Mesendoderm (in vitro differentiated cells): ENCODE measurements at places on chromosomes 12 and 14.

GRCh38 chr14:104309657-104310369 is 171.4 kb downstream of the KIF26A start:
- DNase-seq: no peak

DNA sequence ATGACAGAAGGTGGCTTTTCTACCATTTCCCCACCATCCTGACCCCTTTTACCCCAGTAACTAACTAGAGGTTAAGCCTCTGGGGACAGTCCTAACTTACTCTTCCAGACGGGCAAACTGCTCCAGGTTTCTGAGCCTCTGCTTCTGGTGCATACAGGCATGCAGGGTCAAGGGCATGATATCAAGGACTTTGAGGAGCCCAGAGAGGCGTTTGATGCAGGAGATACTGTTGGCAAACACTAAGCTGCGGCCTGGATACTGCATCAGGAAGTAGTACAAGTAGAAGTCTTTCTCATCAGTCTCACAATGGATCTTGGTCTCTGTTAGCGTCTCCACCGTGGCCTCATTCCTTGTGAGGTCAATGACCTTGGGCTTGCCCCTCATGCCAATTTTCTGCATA is 21.0 kb downstream of the DDX24 start:
- no peak for DNase-seq

- no peak for DNase-seq
Observed at GRCh38 chr12:130958557-130959140, 4.9 kb downstream of the ADGRD1 start.

DNA sequence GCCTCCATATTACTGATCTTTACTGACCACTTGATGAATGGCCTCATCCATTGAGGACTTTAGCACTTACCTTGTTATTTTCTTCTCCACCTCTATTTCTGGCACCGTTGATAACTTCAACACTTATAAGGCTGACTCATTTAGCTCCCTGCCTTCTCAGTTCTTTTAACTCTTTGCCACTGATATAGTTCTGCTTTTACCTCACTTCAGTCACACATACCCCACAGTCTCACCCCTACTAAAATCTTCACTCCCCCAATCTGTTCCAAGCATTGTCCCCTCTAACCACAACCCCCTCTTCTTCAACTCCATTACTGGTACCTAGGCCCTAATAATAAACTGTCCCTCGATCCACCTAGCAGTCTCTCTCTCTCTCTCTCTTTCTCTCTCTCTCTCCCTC is 141.0 kb downstream of the PAH start:
- DNase-seq: no peak

DNA sequence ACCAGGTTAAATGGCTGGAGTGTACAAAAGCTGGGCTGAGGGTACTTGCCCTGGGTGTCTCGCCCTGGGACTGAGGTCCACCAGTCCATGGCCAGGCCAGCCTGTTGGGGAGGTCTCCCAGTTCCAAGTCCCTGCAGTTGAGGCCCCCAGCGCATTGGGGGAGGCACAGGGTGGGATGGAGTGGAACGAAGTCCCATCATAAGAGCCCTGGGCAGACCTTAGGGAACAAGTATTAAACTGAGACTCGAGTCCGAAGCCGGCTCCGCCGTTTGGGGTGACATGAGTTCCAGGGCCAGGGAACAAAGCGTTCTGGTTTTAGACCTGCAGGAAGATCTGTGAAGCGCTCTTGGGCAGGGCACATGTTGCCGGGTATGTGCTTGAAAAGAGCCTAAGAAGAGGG is 84.7 kb downstream of the ALG10 start:
- no peak for DNase-seq

GRCh38 chr14:69077841-69078240 is 75.1 kb downstream of the DCAF5 start:
- DNase-seq: peak; percentile 53

GRCh38 chr12:96635844-96636243 is 146.5 kb downstream of the CFAP54 start:
- peak; percentile 77 for DNase-seq

DNA sequence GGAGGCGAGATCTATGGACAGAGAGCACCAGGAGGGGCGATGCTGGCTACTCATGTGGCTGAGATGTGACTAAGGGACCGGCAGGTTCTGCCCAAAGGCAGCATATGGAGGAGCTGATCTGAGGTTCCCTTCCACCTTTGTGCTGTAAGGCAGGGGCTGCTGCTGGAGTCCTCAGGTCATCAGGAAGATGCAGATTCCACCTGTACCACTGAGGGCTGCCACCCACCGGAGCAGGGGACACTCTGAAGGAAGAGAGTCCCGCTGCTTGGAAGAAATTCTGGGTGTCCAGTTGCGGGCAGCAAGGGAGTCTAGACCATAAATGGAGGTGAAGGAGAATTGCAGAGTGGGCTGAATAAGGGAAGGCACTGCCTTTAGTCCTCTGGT is 55.3 kb downstream of the PLEKHG3 start:
- no peak for DNase-seq

- DNase-seq: peak; percentile 45
Observed at GRCh38 chr14:103846543-103847450, 578 bp downstream of the PPP1R13B start.

GRCh38 chr12:3987571-3987970 is 114.4 kb upstream of the PARP11 start:
- no peak for DNase-seq

DNA sequence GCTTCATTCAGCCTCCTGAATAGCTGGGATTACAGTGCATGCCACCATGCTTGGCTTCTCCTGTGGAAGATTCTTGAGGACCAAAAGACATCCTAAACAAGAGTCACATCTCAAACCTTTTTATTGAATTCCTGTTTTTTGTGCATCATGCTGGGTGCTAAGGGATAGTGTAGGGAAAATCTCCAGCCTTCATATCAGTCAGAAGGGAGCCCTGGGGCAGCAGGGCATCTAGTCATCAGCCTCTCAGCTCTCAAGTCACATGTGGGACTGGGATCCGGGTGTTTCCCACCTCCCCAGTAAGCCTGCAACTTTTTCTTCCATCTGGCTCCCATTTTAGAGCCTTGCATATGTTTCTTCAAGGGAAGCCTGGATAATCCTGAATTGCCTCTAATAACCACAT is 25.1 kb upstream of the OASL start:
- no peak for DNase-seq

DNA sequence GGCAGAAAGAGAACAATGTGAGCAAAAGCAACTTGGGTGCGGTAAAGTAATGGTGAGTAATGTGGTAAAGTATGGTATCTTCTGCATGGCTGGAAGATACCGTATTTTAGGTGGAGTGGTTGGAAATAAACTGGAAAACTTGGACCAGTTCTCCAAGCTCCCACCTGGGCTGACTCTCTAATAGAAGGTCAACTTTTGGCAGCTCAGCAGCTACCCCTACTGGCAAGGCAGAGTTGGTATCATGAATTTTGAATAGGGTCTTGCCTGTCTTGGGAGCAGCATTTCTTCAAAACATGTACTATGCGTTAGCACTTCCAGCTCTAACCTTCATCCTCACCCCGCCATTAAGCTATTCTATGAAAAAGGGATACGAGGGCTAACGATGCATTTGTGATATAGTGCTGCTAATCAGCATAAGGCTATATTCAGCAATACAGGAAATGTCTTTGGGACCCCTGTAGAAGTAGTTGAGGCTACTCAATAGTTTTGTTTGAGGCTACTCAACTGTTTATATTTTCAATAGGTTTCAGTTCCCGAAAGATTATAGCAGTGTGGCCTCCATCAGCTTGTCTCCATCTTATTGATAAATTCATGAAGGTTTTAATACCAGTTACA is 276.3 kb upstream of the FAR2 start:
- peak; percentile 75 for DNase-seq

- DNase-seq: no peak
Observed at GRCh38 chr14:97709552-97709951, 912.4 kb downstream of the VRK1 start.

- DNase-seq: no peak
Observed at GRCh38 chr12:4530982-4531586, 7.6 kb upstream of the RAD51AP1 start.

DNA sequence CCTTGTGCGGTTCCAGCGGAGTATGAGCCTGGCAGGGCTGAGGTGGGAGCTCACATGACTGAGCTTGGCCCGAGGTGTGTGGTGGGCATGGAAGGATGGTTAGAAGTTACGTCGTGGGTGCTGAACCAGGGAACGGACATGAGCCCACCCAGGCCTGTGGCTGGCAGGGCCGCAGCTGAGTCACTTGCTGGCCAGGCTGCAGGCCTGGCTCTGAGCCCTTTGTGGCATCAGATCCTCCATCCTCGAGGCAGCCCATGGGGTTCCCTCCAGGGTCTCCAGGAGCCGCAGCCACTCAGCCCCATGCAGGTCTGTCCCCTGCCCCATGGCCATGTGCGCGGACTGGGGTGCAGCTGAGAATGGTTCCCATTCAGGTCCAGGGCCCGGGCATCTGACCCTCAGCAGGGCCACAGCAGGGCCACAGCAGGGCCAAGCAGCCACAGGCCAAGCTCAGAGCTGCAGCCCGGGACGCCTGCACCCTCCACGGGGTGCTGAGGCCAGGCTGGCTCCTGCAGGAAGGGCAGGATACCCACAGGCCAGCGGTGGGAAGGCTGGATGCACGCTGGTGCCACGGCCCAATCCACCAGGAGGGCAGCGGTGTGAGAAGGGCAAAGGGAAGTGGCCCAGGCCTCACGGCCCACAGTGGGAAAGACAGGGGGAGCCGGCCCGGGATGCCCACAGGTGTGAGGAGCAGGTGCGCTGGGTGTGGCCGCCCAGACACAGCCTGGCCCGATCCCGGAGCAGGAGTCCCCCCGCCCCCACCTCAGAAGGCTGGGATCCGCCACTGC is 26.3 kb upstream of the ULK1 start:
- DNase-seq: no peak

GRCh38 chr12:95608252-95609033 is 57.2 kb upstream of the USP44 start:
- no peak for DNase-seq

- no peak for DNase-seq
Observed at GRCh38 chr14:104361101-104361591, 218.4 kb upstream of the C14orf180 start.

DNA sequence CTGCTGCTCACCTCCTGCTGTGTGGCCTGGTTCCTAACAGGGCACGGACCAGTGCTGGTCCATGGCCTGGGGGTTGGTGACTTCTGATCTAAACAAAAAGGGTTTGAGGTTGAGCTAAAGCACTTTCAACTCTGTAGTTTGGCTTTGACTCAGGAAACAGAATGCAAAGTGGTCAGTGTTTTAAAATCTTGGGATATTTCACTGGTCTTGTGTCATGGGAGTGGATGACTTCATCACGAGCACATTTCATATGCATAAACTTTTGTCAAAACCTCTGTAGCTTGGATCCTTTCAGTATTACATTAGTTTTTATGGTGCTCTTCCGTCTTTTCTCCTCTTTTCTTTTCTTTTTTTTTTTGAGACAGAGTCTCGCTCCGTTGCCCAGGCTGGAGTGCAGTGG is 25.6 kb downstream of the FAM161B start:
- DNase-seq: no peak

DNA sequence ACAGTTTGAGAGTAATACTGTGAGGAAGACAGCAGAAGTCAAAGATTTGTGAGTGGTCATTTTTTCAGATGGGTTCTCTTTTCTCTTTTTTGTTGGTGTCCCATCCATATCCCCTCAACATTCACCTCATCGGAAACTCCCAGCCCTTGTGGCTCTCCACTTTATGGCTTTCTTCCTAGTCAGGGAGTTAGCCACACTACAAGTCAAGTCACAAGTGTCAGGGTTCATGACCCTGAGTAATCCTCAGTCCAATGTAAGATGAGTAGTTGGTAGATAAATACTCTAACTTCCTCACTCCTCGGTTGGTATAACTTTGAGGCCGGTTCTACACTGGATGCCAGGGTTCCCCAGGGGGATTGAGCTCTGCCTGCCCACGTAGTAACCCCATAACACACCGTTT is 41.4 kb downstream of the PTGER2 start:
- DNase-seq: no peak

GRCh38 chr12:105107171-105107493 is 399 bp upstream of the WASHC4 start:
- no peak for DNase-seq

DNA sequence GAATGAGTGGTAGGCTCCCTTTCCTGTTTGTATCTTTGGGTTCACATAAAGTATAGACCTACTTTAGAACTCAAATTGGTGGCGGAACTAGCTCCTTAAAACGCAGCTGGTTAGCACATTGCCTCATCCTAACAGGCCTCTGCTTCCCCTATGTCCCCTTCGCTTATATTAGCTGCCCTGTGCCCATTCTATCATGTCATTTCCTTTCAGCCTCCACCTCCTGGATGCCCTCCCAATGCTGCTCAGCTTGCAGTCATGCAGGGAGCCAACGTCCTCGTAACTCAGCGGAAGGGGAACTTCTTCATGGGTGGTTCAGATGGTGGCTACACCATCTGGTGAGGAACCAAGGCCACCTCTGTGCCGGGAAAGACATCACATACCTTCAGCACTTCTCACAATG is 3.5 kb downstream of the DAZAP2 start:
- no peak for DNase-seq

GRCh38 chr12:73867147-73867546 is 670.5 kb upstream of the ATXN7L3B start:
- DNase-seq: no peak

DNA sequence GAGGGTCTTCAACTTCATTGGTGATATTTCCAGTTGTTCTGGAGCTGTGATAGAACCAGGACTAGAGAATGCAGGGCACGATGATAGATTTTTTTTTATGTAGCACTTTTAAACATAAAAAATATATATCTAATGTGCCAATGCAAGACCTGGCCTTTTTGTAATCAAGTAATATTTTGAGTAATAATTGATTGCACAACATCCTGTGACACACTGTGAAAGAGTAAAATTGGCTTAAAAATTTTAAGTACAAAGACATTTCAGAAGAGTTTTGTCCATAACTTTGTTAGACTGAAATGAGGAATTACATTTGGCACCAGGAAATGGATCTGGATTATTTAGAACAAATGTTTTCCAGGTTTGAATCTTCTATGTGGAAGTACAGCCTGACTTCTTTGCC is 22.1 kb downstream of the PRKCH start:
- DNase-seq: no peak

DNA sequence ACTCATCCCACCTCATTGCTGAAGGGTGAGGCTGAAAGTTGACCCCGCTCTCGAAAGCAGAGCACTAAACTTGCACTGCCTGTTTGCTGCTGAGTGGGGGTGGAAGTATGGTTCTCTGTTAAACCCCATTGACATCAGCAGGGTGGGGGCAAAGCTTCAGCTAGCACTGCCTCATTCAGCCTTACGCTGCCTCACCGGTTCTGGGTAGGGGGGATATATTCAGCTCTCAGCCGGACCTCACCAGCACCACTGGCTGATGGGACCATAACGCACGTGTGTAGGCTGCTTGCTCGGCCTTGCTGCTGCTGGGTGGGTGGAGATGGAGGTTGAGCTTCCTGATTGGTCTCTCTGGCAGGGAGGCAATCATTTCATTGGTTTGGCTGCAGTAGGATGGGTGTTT is 265.7 kb upstream of the RTL1 start:
- no peak for DNase-seq

- DNase-seq: no peak
Observed at GRCh38 chr14:89641495-89642175, 224.6 kb upstream of the FOXN3 start.
